ENCODE measurements at places on chromosomes 12 and 14.
A peak's percentile ranks its signal among the peaks of the same experiment; 100 is the strongest.

GRCh38 chr12:87150969-87151662, 878.1 kb downstream of the C12orf50 start:
- no peak for DNase-seq

- no peak for DNase-seq
Measured at GRCh38 chr12:53781228-53781801, 29.5 kb upstream of the CISTR start.

- DNase-seq: peak; percentile 4
Measured at GRCh38 chr12:78483767-78484315, 380.7 kb upstream of the SYT1 start.

DNA sequence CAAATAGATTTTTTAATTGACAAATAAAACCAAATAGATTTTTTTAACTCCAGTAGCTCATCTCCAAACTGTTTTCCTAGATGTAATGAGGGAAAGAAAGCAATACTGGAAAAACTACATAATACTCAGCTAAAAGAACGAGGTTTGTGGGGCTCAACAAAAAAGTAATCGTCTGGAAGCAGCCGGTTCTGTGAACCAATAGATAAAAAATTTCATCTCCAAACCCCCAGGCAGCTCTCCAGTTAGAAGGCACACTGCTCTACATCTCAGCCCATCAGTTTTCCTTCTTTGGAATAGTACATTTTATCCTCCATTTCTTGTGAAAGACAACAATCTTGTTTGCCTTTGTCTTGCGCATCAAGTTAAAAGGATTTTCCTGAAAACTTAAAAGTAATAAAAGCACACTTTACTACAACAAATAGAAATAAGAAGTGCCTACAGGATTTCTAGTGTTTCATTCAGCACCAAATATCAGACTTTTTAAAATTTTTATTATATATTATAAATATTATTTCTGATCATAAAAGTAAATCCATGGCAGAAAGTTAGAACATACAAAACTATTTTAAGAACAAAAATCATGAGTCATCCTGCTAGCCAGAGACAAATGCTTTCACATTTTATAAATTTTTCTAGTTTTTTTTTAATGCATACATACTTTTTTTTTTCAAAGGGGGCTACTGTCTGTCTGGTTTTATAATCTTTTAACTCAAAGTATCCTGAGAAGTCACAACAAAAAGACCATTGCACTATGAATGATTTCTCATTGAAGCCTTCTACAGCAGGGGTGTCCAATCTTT, 67.7 kb downstream of the EPS8 start:
- DNase-seq: no peak

DNA sequence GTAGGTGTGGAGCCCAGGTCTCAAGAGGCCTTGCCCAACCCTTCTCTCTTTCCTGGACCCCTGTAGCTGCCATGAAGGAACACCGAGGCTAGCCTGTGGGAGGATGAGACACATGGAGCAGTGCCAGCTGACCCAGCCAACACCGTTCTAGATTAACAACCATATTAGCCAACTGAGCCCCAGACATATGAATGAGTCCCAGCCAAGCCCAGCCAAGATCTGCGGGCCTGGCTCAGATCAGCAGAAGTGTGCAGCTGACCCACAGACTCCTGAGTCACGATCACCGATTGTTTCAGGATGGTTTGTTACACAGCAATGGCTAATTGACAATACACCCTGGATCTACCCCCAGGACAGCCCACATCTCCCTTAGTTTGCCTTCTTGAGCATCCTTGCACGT, 82.1 kb downstream of the NTF3 start:
- DNase-seq: no peak

GRCh38 chr14:104054222-104054905, 31.1 kb upstream of the ASPG start:
- DNase-seq: no peak

- DNase-seq: no peak
Measured at GRCh38 chr12:113359939-113360748, 1.8 kb downstream of the PLBD2 start.
